Epithelial cell of umbilical artery (primary cell): ENCODE measurements at places on chromosomes 7 and 10. TPM values are rescaled to one million over a fixed set of nuclear protein-coding genes. Genes with fewer than 3 reads are reported as not detected.

The PMPCB gene
- total RNA-seq, result 84.8 and 91.0 TPM in 2 replicates

The ELFN1 gene
- total RNA-seq, result 0.15 and 3.9 TPM in 2 replicates

The VAX1 gene
- total RNA-seq, result not detected in 2 replicates

The TMEM213 gene
- not detected in 2 replicates for total RNA-seq

The CDK5 gene
- 24.8 and 26.3 TPM in 2 replicates for total RNA-seq

The PRLHR gene
- total RNA-seq, result not detected in 2 replicates

The ARHGAP22 gene
- total RNA-seq, result 29.9 and 36.7 TPM in 2 replicates

The HGF gene
- total RNA-seq, result 0.65 and 1.8 TPM in 2 replicates

The PTF1A gene
- not detected in 2 replicates for total RNA-seq

The GSTO1 gene
- total RNA-seq, result 258 and 350 TPM in 2 replicates

The LRIT1 gene
- total RNA-seq, result not detected in 2 replicates

The IL15RA gene
- 10.7 and 12.3 TPM in 2 replicates for total RNA-seq

The WIPF3 gene
- total RNA-seq, result not detected in 2 replicates

The MYO1G gene
- 0.15 and 0.32 TPM in 2 replicates for total RNA-seq

The TMEM184A gene
- total RNA-seq, result 0.65 TPM in 1 of 2 replicates, not detected in the other

The PITX3 gene
- not detected in 2 replicates for total RNA-seq

The LRRD1 gene
- total RNA-seq, result under 0.01 TPM in 1 of 2 replicates, not detected in the other

The ZNF138 gene
- total RNA-seq, result 3.2 and 4.6 TPM in 2 replicates

The ACSM6 gene
- not detected in 2 replicates for total RNA-seq

The EIF3B gene
- total RNA-seq, result 235 and 272 TPM in 2 replicates

The GPR22 gene
- total RNA-seq, result not detected in 2 replicates

The HOXA3 gene
- 1.4 and 3.6 TPM in 2 replicates for total RNA-seq

The LHFPL3 gene
- not detected in 2 replicates for total RNA-seq

The NPFFR1 gene
- not detected in 2 replicates for total RNA-seq

The HOXA6 gene
- 2.6 and 2.9 TPM in 2 replicates for total RNA-seq

The SPDYE9 gene
- not detected in 2 replicates for total RNA-seq

The GNGT1 gene
- total RNA-seq, result not detected in 2 replicates

The TMEM178B gene
- total RNA-seq, result not detected in 2 replicates

The HOGA1 gene
- total RNA-seq, result 0.32 and 1.1 TPM in 2 replicates
